ENCODE measurements at places on chromosomes 3 and 15.

GRCh38 chr3:8106921-8107320, 394.7 kb upstream of the LMCD1 start:
- no peak for DNase-seq

DNA sequence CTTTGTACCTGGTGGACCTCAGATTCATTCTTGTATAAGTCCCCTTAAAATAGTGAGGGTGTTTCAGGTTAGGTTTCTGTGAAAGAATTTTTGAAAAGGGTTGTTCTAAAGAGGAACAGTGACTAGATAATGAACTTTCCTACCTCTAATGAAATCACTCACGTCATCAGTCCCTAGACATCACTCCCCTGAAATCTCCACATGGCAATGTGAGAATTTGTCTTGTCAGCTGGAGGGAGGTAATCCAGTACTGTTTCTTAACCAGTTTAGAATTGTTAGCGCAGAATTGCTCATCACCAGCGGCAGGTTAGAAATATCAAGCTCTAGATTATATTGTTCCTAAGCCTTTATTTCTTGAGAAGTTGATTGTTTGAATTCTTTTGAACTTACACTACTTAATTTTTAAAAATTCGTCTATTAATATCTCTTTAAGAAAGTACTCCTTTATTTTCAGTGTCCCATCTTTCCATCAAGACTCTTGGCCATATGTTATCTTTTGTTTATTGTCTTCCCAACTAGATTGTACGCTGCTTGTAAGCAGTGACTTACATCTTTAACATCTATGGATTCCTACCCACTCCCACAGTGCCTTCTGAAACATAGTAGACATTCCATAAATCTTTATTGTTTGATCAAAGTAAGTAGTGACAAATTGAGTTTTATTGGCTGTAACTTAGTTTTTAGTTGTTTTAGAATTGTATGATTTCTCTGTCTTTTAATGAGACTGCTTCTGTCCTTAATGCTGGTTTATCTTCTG, 52.8 kb downstream of the RASA2 start:
- no peak for DNase-seq

- DNase-seq, result no peak
Measured at GRCh38 chr3:184140436-184140835, 5.3 kb downstream of the EIF2B5 start.

GRCh38 chr15:56371495-56372147, 6.4 kb downstream of the TEX9 start:
- no peak for DNase-seq

GRCh38 chr15:89362203-89363101, 27.8 kb upstream of the POLG start:
- peak; percentile 44 for DNase-seq

DNA sequence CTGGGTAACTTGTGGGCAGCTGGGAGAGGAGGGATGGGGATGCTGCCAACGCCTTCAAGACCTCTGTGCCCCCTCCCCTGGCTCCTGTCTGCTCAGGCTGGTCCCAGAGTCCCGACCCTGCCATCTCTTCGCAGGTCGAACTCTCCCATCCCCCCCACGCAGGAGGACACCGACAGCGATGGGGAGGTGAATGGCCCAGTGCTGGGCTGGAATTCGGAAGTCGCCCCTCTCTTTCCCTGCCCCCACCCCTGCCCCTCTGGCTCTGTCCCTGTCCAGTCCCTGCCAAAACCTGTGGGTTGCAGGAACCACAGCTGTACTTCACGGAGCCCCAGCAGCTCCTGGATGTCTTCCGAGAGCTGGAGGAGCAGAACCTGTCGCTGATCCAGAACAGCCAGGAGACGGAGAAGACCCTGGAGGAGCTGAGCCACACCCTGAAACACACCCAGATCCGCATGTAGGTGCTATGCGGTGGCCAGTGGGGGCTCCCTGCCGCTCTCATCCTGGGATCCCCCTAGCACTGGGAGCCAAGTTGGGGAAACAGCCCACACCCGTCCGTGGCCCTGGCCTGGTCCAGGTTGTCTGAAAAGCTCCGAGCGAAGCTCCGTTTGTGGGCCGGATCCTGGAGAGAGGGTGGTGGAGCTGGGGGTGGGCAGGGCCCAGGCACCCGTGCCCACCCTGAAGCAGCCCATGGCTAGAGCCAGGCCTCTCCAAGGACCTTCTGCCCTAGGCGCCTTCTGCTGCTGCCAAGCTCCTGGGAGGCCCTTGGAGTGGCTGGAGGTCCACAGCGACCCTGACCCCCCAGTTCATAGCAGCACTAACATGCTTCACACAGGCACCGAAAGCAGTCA, 28.7 kb downstream of the CFAP100 start:
- no peak for DNase-seq

- DNase-seq, result no peak
Measured at GRCh38 chr3:8985411-8985831, 22.1 kb upstream of the RAD18 start.

GRCh38 chr15:77630956-77631744, 1.6 kb downstream of the LINGO1 start:
- DNase-seq, result peak; percentile 72

- no peak for DNase-seq
Measured at GRCh38 chr3:149790268-149790667, 2.1 kb downstream of the ANKUB1 start.

- DNase-seq, result no peak
Measured at GRCh38 chr15:90936823-90937222, 1.7 kb downstream of the UNC45A start.

GRCh38 chr3:8540456-8540855, 38.8 kb downstream of the LMCD1 start:
- DNase-seq, result no peak

DNA sequence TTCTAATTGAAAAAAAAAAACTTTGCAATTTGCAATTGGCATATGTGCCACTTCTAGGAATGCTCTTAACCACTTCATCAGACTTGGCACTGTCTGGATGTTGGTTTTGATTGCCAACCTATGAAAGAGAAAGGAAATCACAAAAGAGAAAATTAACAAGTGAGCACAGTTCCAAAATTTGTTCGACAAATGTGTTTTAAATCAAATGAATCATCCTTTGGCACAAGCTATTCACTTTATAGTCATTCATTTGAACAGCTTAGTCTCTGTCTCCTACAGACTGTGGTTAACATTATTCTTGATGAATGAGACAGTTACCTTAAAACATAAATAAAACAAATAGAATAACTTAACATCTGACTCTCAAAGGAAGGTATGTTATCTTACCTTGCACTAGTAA, 265.0 kb downstream of the EPHA3 start:
- DNase-seq, result no peak

DNA sequence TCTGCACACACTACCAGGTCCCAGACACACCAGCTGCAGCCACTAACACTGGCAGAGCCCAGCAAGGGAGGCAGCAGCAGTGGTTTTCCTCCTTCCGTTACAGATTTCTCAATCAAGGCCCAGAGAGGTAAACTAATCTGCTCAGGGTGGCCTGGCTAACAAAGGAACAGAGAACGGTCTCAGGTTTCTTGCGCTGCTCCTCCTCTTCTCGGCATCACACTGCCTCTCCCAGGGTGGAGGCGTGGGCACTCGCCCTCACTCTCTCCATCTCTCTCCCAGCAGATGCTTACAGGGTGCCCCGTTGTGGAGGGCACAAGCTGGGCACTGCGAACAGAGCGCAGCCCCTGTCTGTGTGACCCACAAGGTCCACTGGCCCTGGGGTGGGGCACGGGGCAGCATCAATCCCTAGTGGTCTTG, 228.7 kb downstream of the VPS13C start:
- no peak for DNase-seq

GRCh38 chr15:78419367-78419766, 18.6 kb upstream of the IREB2 start:
- no peak for DNase-seq

DNA sequence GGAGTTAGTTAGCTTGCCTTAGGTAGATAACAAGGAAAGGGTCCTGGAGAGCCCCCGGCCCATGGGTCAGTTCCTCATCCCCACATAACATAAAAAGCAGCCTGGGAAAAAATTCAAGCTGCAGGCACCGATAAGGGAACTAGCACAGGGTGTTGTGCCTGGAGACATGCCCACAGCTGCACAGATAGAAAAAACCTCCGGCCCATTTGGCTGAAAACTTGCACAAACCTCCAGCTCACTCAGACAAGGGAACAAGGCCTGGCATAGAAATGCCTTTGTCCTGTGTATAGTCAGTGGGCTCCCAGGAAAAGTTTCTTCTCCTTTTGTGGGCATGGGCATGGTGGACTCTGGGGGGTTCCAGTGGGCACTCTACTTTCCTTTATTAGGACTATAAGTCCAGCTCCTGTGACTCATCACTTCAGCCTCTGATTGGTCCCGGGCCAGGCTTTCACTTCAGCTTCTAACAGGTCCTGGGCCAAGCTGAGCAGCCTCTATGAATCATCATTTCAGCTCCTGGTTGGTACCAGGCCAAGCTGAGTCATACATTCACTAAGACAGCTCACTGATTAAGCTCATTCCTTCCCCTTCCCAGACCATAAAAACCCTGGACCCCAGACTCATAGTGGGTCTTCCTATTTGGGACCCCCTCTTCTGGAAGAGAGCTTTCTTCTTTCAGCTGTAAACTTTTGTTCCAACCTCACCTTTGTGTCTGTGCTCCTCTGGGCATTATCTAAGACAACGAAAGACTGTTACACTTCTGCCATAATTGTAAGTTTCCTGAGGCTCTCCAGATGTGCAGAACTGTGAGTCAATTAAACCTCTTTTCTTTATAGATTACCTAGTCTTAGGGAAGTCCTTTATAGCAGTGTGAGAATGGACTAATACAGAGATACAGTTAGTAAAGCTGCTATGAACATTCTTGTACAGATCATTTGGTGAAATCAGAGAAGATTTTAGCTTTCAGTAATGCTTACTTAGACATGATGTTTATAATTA, 348.0 kb upstream of the DPPA4 start:
- no peak for DNase-seq

DNA sequence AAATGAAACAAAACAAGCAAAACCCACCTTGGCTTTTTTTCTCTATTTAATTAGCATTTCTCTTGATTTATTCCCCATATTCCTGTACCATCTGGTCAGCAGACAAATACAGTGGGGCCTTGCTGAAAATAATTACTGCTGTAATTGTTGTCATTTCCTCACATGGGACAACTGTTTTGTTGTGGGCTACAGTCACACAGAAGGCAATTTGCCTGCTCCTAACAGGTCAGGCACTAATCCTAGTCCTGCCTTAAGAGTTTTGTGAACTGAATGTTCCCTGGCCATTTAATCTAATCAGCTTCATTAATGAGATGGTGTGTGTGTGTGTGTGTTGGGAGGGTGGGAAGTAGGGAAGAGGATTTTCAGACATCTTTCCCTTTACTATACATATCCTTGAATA, 11.6 kb downstream of the TRPC1 start:
- no peak for DNase-seq

DNA sequence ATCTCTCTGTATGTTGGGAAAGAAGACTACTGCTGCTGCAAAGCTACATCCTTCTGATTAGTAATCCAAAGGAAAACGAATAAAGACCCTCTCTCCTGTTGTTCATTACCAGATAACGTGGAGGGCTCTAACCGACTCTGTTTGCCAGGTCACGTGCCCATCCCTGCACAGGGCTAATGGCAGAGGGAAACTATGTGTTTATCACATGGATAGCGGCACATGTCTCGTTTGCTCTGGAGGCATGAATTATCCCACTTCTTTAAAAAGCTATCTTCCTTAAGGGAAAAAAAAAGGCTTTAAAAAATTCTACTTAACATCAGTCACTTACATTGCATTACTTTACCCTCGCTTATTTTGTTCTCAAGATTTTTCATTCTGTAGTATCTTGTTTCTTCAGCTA, 32.9 kb upstream of the APEH start:
- DNase-seq, result no peak

GRCh38 chr15:50127255-50127777, 8.3 kb upstream of the ATP8B4 start:
- DNase-seq, result no peak

DNA sequence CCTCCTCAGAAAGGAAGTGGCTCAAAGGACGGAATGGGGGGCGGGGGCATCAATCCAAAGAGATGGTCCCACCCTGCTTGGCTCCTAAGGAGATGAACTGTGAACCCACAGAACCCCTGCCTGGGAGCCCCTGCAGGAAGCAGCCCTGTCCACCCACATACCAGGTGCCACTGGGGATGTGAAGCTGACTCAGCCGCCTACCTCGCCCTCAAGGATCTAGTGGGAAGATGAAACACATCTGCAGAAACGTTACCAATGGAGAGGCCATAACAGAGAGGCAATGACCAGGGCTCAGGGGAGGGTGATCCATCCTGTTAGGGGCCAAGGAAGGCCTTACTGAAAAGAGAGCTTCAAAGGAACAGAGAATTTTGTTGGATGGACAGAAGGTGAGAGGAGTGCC, 35.1 kb downstream of the EAF1 start:
- no peak for DNase-seq

DNA sequence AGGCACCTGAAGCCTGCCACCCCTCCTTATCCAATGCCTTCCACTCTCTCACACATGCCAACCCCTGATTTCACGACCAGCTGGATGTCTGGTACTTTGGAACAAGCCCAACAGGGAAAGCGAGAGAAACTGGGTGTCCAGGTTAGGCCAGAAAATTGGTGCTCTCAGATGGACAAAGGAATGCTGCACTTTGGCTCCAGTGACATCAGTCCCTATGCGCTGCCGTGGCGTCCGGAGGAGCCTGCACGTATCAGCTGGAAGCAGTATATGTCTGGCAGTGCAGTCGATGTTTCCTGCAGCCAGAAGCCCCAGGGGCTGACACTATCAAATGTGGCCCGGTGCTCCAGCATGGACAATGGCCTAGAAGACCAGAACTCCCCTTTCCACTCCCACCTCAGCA, 45.2 kb downstream of the CDAN1 start:
- no peak for DNase-seq
